ENCODE measurements at places on chromosomes 4 and X.

DNA sequence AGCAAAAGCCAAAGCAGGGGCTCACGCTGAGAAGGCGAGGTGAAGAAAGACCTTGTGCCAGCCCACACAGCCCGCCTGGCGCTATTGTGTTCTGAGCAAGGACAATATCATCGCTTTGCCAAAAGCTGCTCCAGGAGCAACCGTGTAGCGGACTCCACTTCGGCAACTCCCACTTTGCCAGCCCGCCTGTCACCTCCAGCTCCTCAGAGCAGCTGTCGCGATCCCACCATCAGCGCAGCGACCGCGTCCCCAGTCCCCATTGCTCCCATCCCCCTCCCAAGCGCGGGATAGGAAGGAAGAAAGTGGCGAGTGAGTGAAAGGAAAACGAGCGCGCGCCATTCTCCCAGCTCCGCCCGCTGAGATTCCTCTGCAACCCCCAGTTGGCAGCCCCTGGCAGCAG lies 759 bp downstream of the ZC4H2 start:
- DNase-seq, result peak; percentile 41

DNA sequence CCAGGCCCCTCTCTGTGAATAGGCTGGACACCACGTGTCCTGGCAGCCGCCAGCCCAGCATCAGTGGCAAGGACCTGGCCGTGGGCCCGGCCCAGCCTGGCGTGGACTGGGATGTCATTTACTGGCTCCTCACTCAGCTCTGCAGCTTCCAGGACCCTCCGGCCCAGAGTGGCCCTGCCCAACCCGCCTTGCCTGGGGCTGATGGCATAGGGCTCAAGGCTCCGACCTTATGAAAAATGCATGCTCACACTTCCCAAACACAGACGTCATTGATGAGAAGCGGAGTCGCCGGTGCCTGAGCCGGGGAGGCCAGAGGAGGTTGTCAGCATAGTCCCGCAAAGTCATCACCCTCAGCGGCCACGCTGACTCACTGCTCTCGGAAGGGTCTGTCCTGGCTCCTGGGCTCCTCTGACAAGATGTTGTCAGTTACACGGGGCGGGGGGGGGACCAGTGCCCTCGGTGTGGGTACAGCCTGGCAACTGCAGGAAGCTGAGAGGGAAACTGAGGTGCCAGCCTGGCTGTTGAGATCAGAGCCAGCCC lies 14.3 kb downstream of the CFAP99 start:
- DNase-seq, result no peak

DNA sequence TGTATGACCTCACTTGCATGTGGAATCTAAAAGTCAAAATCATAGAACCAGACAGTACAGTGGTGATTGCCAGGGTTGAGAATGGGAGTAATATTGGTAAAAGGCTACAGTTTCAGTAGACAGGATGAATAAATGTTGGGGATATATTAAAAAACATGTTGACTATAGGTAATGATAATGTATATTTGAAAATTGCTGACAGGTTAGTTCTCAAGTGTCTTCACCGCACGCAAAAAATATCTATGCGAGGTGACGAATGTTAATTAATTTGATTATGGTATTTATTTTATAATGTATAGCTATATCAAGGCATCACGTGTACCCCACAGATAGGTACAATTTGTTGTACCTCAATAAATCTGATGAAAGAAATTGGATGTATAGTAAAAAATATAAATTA lies 909.6 kb upstream of the NDST4 start:
- DNase-seq, result no peak

DNA sequence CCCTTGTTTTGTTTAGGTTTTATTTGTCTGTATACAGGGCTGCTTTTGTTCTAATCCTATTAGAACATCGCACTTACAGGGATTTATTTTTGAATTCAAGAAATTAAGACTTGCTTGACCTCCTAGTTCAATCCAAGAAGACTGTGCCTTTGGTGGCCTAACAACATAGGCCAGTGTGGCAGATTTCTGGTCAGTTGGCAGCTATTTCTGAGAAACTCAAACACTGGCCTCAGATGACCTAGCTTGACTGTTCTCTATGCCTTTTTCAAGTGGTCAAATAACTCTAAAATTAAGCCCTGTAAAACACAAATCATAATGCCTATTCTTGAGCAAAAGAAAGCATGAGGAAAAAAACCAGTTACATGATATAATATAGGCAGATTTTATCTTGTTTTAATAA lies 89.3 kb upstream of the GPR34 start:
- no peak for DNase-seq

DNA sequence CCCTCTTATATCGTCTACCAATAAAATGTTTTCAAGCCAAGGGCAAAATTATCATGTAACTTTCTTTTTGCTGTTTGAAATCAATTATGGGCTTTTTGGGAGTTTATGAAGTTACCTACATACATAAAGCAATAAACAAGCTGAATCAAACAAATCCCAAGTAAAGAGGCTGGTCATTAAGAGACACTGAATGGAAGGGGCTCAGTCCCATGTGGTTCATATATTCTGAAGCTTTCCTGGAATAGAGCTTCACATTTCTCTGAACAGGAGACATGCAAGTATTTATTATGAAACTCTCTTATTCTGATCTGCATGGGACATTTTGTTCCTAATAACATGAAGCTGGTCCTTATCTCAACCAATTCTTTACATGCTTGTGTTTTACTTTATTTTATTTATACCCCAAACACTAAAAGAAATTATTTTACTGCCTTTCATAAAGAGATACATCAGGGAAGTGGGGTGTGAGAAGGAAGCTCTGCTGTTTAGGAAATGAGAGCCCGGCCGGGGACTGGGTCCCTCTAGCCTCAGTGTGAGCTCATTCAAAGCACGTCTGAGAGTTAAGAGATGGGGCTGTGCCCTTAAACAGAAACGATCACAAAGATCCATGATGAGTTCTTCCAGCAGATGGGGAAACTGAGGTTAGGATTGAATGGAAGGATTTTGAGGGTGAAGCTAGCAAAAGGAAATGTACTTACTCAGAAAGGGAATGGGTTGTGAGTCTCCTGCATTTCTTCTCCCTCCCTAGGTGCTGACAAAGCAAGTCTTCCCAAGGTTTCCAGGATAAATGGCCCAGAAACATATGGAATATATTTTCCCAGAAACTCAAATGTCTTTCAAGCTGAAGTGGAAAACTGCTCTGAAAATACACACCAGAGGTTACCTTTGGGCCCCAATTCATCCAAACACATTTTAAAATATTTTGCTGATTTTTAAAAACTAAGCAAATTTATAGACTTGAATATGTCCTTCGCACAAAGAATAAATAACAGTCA lies 93.1 kb upstream of the LNX1 start:
- peak; percentile 52 for DNase-seq

DNA sequence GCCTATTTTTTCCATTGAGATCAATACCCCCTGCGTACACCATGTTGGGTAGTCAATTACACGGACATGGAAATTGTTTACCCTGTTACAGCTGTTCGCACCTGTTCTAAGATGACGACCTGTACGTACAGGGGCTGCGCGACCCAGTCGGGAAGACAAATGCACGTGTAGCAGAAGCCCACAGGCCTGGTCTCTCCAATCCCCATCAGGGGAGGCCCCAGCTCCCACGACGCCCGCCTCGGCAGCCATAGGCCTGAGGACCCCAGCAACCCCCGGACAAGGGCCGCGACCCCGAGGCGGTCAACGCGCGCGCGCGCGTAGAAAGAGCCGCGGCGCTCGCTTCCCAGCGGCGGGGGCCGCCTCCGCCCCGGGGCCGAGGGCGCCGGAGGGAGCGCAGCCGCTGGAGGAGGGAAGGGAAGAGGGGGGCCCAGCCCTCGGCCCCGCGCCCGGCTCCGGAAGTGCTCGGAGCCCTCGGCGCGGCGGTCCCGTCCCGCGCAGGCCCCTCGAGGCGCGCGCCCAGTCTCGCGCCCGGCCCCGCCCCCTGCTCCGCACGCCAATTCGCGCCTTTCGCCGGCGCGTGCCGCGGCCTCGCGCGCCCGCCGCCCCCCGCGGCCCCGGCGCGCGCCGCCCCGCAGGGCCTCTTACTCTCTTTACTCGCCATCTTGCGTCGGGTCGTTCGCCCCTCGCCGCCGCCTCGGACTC lies 618 bp downstream of the RBBP7 start:
- DNase-seq, result peak; percentile 34
